ENCODE measurements at places on chromosomes 5 and 9.
A peak's percentile ranks its signal among the peaks of the same experiment; 100 is the strongest.

DNA sequence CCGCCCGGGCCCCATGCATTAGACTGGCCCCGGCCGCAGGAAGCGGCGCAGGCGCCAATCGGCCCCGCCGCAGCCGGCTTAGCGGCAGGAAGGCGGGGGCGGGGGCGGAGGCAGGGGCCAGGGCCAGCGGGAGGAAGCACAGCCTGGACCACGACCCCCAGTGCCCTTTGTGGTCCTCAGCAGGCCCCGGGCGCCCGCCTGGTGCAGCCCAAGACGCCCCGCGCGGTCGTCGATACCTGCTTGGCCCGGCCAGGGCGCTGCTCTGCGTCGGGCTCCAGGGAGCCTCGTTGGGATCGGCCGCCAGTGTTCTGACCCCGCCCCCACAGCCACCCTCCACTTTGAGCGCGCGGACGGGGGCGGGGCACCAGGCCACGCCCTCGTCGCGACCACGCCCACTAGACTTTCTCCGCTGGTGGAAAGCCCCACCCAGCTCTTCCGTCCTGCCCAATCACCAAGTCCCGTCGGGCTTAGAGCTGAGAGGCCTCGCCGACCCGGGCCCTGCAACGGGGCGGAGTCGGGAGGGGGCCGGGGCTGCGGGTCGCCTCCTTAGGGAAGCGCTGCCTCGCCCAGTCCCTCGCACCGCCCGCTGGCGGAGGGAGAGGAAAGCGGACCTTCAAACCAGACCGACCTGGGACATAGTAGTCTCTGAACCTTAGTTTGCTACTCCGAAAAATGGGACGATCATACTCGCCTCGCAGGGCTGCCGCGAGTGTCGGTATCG, at the start of gene PDLIM7:
PDLIM7 (minus strand) TSS at position 313 of the 721 bp plus-strand sequence. CDS start 1,092 bp downstream, outside the sequence.
- peak; percentile 91 for DNase-seq

DNA sequence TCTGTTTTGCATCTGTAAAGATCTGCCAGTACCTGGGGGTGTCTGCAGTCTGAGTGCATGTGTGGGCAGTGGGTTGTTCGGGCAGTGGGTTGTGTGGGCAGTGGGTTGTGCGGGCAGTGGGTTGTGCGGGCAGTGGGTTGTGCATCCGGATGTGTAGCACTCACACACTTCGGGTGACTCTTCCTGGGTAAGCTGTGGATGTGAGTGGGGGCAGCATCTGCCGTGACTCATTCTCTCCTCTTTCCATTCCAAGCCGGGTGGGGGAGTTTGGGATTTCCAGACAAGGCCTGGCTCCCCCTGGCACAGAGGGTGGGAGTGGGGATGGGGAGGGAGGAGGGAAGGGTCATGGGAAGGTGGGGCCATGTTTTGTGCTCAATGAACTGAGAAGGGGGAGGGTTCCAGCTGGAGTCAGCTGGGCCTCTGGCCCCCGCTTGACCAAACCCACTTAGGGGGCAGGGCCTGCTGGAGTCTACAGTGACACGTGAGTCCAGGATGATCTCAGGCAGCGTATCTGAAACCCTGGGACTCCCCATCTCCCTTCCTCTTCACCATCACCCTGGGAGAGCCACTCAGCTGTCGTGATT, 8.3 kb downstream of the CRB2 start:
- DNase-seq = peak; percentile 79

DNA sequence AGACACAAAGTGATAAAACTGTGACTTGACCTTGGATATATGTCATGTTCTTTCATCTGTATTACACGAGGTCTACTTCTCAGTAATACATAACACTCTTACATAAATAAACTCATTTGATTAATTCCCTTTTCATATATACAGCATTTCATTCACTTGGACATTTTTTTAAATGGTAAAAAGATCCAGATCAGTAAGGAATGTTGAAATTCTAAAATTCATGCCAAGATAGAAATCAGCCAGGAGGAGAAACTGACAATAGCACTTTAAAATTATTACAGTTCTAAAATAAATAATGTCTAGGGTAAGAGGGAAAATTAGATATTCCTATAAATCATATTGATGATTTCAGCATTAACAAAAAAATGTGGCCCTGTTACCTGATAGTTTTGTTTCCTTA, 46.2 kb upstream of the POU5F2 start:
- no peak for DNase-seq

- DNase-seq = no peak
Observed at GRCh38 chr9:136309101-136309801, 5.4 kb upstream of the CCDC187 start.

- DNase-seq = peak; percentile 27
Observed at GRCh38 chr9:6184749-6185645, 30.6 kb upstream of the IL33 start.

- DNase-seq = peak; percentile 5
Observed at GRCh38 chr5:856531-857425, 6.0 kb upstream of the ZDHHC11 start.

DNA sequence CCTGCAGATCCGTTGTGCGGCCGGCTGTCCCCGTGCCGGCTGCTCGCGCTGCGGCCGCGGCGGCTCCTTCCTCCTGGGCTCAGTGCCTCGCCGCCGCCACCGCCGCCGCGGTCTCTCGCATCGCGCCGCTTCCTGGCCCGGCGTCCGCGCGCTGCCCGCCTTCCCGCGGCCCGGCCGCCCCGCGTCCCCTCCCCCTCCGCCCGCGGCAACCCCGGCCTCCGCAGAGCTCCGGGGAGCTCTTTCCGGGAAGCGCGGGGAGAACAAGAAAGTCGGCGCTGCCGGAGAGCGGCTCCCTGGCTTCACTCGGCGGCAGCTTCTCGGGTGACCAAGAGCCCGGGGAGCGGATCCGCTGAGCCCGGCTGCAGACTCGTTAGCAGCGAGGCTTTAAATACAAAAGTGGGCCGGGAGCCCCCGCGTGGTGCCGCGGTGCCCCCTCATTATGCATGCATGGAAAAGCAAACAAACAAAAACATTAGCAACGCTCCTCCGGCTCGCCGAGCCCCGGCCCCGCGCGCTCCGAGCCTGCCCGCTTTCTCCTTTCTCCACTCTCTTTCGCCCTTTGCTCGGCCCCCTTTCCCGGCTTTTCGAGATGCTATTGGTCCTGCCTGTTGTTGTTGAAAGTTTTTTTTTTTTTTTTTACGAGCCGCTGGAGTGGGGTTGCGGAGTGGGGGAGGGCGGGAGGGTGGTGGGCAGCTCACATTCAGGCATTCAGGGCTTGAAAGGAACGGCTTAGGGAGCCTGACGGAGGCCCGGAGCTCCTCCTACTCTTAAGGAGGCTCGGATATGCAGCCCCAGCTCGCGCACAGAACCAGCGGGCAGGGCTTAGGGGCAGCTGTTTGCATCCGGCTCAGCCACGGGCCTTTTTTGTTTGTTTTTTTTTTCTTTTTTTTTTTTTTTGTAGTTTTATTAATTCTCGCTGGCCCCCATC, at the start of gene GAS1:
GAS1 (minus strand) TSS at position 361 of the 928 bp plus-strand sequence. CDS start 727 bp downstream, outside the sequence.
- DNase-seq = peak; percentile 89

DNA sequence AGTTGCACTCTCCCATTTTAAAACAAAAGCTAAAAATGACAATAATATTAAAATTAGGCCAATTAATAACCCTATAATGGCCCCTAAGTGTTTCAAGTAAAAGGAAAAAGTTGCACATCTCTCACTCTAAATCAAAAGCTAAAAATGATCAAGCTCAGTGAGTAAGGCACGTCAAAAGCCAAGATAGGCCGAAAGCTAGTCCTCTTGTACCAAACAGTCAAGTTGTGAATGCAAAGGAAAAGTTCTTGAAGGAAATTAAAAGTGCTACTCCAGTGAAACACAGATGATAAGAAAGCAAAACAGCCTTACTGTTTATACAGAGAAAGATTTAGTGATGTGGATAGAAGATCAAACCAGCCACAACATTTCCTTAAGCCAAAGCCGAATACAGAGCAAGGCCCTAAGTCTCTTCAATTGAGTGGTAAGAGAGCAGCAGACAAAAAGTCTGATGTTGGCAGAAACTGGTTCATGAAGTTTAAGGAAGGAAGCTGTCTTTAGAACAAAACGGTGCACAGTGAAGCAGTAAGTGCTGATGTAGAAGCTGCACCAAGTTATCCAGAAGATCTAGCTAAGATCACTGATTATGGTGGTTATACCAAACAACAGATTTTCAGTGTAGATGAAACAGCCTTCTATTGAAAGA, 144.1 kb upstream of the ACOT12 start:
- no peak for DNase-seq

- peak; percentile 75 for DNase-seq
Observed at GRCh38 chr9:36100532-36100931, 36.0 kb upstream of the GLIPR2 start.

GRCh38 chr5:73426034-73426433, 22.5 kb downstream of the FOXD1 start:
- no peak for DNase-seq

DNA sequence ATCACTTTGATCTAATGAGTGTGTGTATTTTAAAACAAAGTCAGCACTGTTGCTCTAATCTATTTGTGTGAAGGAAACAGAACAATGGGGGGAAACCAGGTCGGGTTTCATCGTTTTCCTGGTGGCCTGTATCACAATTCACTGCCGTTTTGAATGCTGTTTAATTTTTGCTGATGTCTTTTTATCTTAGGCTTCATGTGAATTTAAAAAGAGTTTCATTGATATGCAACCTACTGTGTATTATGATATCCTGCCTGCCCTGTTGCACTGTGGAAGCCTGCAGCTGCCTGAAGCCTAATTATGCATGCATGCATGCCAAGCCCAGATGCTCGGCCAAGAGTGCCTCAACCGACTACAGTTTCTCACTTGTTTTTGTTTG, 307.5 kb downstream of the ZNF608 start:
- DNase-seq = peak; percentile 7

GRCh38 chr5:149617760-149618306, 36.5 kb downstream of the ARHGEF37 start:
- no peak for DNase-seq

DNA sequence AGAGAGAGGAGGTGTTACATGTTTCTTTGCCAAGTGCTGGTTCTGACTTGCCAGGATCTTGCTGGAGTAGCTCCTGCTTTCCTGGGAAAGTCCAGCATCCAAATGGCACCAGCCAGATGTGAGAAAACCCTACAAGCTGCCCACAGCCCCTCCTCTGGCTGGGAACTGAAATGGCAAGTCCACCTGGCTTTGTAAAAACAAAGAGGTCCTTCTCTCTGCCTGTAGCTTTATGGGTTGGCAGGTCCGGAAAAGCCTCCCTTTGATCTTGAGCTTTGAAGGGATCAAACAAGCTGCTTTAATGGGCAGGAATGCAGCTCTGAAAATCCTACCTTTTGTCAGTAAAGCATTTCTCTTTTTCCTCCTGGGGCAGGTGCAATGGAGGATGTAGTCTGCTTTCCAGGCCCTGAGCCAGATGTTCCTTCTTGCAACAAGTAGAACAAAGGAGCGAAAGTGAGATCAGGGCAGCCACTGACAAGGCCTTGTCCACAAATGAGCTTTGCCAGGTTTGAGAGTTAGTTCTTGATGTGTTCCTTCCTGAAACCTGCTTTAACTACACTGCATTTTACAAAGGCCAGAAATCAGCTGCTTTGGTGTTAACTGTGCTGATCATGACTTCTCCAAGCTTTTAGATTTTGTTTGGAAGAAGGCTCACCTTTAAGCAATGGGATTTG, 456.7 kb downstream of the ZNF608 start:
- no peak for DNase-seq

GRCh38 chr5:78992146-78992545, 7.0 kb upstream of the ARSB start:
- DNase-seq = no peak

GRCh38 chr5:145362266-145362665, 472.9 kb downstream of the PRELID2 start:
- DNase-seq = peak; percentile 92

- no peak for DNase-seq
Observed at GRCh38 chr5:90519081-90519480, 10.3 kb downstream of the LYSMD3 start.

- no peak for DNase-seq
Observed at GRCh38 chr5:35854248-35854647, 2.4 kb upstream of the IL7R start.

Measured in astrocyte (in vitro differentiated cells and primary cell).